ENCODE measurements at places on chromosomes 5 and 9.

GRCh38 chr9:137391411-137391754, 31.6 kb downstream of the EXD3 start:
- no peak for DNase-seq

DNA sequence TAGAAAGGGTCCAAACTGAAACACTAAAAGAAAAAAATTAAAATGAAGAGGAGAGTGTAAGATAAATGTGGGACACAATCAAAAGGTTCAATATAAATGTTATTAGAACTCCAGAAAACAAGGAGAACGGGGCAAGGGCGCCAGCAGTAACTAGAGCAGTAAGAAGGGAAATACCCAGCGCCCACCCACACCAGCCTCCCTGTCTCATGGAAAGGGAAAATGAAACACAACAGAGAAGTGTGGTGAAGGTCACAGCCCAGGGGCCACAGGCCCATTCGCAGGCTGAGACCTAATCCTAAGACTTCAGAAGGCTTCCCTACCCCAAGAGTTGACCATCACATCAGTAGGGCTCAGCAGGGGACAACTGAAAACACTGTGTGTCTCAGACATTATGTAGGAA, 45.8 kb upstream of the CLK4 start:
- no peak for DNase-seq

DNA sequence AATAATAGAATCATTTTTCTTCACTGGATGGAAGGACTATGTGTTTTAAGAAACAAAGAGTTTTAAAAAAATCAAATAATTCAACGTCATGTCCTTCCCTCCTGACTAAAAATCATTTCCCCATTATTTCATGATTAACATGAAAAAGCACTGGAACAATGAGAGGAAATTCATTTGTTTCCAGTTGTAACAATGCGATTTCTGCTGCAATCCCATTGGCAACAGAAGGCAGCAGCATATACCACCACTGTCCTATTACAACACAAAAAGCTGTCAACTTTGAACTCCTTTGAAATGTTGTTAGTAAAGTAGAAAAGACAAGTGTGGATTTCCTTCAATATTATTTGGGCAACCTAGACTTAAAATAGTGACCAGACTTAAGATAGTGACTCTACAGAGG, 3.1 kb downstream of the C5orf63 start:
- no peak for DNase-seq

DNA sequence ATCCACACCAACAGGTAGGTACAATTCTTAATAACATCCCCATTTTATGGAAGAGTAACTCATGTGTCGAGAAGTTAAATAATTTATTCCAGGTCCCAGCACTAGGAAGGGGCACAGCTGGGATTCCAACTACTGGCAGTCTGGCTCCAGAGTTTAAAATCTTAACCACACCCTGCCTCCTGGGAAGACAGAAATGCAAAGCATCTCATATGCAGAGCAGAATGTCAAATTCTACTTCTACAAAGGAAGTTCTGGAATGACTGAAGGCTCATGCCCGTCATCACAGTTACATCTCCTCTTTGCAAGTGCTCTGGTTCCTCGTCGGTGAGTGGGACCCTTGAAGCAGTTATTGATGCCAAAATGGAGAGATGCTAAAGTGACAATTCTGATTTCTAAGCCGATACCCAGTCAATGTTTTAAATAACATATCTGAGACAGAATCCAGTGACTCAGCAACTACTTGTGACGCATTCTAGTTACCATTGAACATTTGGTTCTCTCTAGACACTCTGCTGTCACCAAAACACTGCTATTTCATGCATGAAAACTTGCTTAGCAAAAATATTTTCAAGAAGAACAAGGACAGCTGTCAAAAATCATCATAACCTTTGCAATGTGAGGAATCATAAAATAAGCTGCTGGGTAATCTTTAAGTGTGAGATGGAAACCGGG, 412.7 kb downstream of the CTNND2 start:
- DNase-seq = no peak

- no peak for DNase-seq
Observed at GRCh38 chr5:98781964-98782363, 8.5 kb downstream of the RGMB start.

GRCh38 chr5:156667616-156668015, 182.5 kb upstream of the PPP1R2B start:
- no peak for DNase-seq

DNA sequence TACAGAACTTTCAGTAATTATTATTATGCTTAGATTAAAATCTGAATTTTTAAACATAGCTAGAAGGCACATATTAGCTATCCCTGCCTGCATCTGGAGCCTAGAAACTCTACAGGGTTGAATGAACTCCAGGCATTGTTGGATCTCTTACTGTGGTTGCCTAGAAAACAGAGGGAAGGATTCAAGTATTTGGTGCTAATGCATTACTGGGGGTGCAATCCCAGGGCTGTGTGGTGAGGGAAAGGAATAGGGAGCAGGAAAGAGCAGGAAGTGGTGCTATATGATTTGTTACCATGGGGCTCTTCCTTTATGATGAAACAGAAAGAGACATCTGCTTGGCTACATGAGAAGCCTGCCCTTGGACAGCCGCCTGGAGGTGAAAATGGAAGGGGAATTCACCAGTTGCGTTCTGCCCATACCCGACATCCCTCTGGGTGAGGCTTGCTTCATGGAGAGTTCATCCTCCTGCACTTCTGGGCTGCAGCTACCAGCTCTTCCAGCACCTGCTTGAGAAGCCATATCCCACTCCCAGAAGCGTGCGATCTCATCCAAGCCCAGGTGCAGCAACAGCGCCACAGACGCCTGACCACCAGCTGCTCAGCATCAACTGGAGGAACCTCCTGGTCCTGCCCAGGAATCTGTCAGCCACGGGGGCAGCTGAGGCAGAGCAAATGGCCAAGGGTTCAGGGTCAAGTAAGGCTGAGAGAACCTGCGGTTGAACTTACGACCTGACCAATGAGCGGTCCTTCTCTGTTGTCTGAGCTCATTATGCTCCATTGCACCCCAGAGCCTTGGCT, 362.8 kb downstream of the SEMA5A start:
- DNase-seq = no peak

- DNase-seq = no peak
Observed at GRCh38 chr9:35374436-35374835, 115.5 kb upstream of the RUSC2 start.

Measured in stimulated activated CD8-positive, alpha-beta memory T cell treated with anti-CD3 and anti-CD28 coated beads, Interleukin-7, amount 100 ng/mL, for 1 hour (primary cell).